Activated T-helper 2 cell treated with anti-CD3 and anti-CD28 coated beads, Interferon-gamma antibody, Interleukin-2, Interleukin-4, amounts not matched to agents 10 μg/mL and 5 μg/mL and 100 μg/mL, durations not matched to agents 14 hours and 24 hours and 36 hours (primary cell): ENCODE measurements at places on chromosomes 11 and 22. TPM values are rescaled to one million over a fixed set of nuclear protein-coding genes. Genes with fewer than 3 reads are reported as not detected.
A peak's percentile ranks its signal among the peaks of the same experiment; 100 is the strongest.

POU2AF2 gene
- not detected in 2 replicates for total RNA-seq

CNGA4 gene
- not detected in 2 replicates for total RNA-seq

MSANTD2 gene
- total RNA-seq, result 10.5 and 10.8 TPM in 2 replicates

FUT4 gene
- total RNA-seq, result 8.4 and 8.9 TPM in 2 replicates

PLAAT5 gene
- 0.64 and 0.80 TPM in 2 replicates for total RNA-seq

FGF4 gene
- total RNA-seq, result not detected in 2 replicates

SOX6 gene
- 0.34 TPM in 1 of 2 replicates, not detected in the other for total RNA-seq

CHST1 gene
- 0.34 and 0.51 TPM in 2 replicates for total RNA-seq

DNA sequence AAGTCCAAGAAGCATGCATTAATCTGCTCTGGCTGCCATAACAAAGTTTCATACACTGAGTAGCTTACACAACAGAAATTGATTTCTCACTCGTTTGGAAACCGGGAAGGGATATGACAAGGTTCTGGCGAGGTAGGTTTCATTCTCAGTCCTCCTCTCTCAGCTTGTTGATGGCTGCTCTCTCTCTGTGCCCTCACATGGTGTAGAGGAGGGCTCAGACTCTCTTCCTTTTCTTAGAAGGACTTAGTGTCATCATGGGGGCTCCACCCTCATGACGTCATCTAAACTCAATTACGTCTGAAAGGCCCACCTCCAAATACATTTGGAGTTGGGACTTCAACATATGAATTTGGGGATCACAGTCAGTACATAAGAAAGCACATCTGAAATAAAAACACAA lies 18.6 kb downstream of the GLYATL1 start:
- H3K4me1 ChIP-seq, result peaks cover 4% of the 10 kb centered on the region
- DNase-seq, result no peak
- peak overlapping the region; percentile 31 for H3K27ac ChIP-seq
- H3K36me3 ChIP-seq, result no peaks in the 10 kb centered on the region

DNA sequence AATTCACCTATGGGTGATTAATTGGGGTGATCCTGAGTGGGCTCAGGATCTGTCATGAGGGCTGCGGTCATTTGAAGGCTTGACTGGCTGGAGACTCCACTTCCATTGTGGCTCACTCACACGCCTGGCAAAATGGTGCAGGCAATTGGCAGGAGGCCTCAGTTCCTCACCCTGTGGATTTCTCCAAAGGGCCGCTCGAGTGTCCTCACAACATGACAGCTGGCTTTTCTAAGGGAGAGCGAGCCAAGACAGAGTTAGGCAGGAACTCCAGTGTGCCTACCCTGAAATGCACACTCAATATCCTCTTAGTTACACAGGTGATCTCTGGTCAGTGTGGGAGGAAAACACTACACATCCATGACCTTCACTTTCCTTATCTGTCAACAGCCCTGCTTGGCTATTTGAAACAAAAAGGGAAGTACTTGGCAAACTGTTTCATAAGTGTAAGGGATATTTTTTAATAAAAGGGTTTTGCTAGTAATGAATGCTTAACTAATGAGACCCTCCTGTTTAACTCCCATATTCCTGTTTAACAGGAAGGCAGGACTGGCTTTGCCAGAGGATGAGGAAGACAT lies 25.7 kb downstream of the OSBP2 start:
- H3K36me3 ChIP-seq, result no peaks in the 10 kb centered on the region
- no peak overlapping the region for H3K4me3 ChIP-seq
- H3K4me1 ChIP-seq, result peaks cover 4% of the 10 kb centered on the region
- H3K27me3 ChIP-seq, result no peaks in the 10 kb centered on the region

GRCh38 chr11:61682093-61682732 lies 2.0 kb downstream of the DAGLA start:
- H3K27me3 ChIP-seq, result peaks cover 10% of the 10 kb centered on the region
- no peaks in the 10 kb centered on the region for H3K36me3 ChIP-seq
- H3K4me1 ChIP-seq, result no peaks in the 10 kb centered on the region

DNA sequence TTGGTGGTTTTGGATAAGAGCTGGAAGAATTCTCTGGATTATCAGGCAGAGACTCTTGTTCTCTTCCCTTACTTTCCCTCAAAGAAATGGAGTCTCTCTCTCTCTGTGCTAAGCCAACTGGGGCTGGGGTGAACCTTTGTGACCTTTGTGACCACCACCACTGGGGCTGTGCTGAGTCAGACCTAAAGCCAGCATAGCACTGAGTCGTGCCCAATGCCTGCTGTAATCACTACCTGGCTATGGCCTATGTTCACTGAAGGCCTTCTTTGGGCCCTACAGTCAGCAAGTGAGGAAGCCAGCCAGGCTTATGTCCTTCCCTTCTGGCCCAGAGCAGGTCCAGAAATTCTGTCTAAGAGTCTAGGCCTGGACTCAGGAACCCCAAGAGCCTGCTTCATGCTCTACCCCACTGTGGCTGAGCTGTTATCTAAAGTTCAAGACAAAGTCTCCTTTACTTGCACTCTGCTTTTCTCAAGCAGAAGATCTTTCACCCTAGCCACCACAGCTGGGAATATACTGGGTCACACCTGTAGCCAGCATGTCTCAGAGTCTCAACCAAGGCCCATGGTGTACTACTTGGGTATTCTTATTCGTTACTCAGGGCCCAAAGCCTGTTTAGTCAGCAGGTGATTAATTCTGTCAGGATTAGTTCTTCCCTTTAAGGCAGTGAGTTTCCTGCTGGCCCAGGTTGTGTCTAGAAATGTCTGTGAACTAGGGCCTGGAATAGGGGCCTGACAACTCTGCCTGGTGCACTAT lies 86.0 kb downstream of the EHF start:
- no peaks in the 10 kb centered on the region for H3K36me3 ChIP-seq
- peaks cover 8% of the 10 kb centered on the region for H3K27me3 ChIP-seq
- H3K27ac ChIP-seq, result no peak overlapping the region
- DNase-seq, result no peak
- H3K4me1 ChIP-seq, result no peaks in the 10 kb centered on the region

GRCh38 chr11:45895553-45896259 lies 10.3 kb downstream of the MAPK8IP1 start:
- peaks cover 15% of the 10 kb centered on the region for H3K27me3 ChIP-seq
- no peak overlapping the region for H3K27ac ChIP-seq
- no peak for DNase-seq
- no peak overlapping the region for H3K4me3 ChIP-seq
- H3K4me1 ChIP-seq, result no peaks in the 10 kb centered on the region

GRCh38 chr11:9138133-9138453 lies 46.7 kb upstream of the SCUBE2 start:
- no peak for DNase-seq
- no peak overlapping the region for H3K27ac ChIP-seq
- H3K4me1 ChIP-seq, result peaks cover 33% of the 10 kb centered on the region
- no peaks in the 10 kb centered on the region for H3K27me3 ChIP-seq

- H3K4me1 ChIP-seq, result peaks cover 46% of the 10 kb centered on the region
- peaks cover 2% of the 10 kb centered on the region for H3K36me3 ChIP-seq
- H3K27ac ChIP-seq, result no peak overlapping the region
- peak overlapping the region; percentile 33 for H3K4me3 ChIP-seq
- no peak for DNase-seq
- no peaks in the 10 kb centered on the region for H3K27me3 ChIP-seq
Measured at GRCh38 chr11:93540896-93541553, 2.2 kb downstream of the SMCO4 start.

DNA sequence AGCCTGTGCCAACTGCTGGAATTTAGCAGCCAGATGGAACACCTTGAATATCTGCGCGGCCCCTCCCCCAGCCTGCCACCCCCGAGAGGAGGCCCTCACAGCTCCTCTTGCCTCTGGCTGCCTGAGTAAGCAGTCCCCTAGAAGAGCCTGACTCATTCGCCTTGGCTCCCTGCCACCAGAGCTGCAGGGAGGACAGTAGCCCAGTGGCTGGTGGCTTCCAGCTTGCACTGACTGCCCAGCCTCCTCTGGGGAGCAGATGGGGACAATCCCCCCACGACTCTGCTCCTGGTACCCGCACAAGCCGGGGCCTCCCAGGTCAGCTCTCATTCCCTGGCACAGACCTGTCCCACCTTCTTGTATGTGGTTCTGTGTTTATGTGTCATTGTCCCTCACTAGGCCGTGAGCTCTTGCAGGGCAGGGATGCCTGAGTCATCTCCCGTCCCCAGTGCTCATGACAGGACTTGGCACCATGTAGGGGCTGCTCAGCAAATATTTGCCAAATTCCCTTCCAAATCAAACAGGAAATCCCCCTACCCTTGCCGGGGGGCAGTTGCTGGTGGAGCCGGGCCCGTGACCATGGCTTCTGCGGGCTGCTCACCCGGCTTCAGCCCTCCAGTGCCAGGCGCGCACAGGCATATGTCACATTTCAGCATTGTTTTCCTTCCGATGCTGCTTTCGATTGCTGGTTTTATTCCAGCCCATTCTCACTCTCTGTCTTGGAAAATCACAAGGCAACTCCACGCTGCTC lies 43.6 kb downstream of the CACNG2 start:
- H3K4me1 ChIP-seq, result no peaks in the 10 kb centered on the region
- no peak for DNase-seq
- H3K27me3 ChIP-seq, result peaks cover 2% of the 10 kb centered on the region
- no peak overlapping the region for H3K27ac ChIP-seq
- no peak overlapping the region for H3K4me3 ChIP-seq
- H3K36me3 ChIP-seq, result no peaks in the 10 kb centered on the region

- no peak overlapping the region for H3K27ac ChIP-seq
- peaks cover 18% of the 10 kb centered on the region for H3K4me1 ChIP-seq
- H3K27me3 ChIP-seq, result peaks cover 11% of the 10 kb centered on the region
- no peak for DNase-seq
- H3K4me3 ChIP-seq, result no peak overlapping the region
Measured at GRCh38 chr22:23146478-23147205, 1.4 kb downstream of the RAB36 start.

DNA sequence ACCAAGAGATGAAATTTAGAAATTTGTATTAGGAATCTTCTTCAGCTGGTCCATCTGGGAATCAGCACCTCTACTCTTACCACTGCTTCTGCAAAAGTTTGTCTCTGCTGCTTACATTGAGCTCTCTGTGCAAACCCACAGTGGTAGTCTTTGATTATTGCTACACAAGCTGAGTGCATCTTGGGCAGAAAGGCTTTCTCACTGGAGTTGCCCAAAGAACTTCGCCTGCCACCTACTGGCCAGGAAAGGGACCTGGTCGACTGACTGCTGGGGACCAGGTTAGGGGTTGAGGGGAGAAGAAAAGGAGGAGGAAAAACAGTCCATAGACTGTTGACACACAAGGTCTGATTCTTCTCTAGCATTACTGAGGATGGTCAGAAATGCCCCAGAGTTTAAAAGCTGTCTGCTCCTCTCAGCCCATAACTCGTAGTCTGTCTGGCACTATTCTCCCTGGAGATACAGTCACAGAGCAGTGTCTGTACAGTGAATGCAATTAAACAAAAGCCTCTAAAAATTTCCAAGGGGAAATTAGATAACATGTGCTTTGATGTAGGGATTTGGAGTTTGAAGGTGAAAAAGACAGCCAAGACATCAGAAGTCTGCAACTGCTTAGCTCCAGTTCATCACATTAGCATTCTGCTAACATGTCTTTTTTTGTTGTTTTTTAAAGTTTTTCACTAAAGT lies 215.0 kb upstream of the CTSC start:
- H3K36me3 ChIP-seq, result no peaks in the 10 kb centered on the region
- peaks cover 18% of the 10 kb centered on the region for H3K27me3 ChIP-seq
- peak; percentile 39 for DNase-seq

GRCh38 chr11:105181100-105181499 lies 41.5 kb upstream of the CARD18 start:
- H3K36me3 ChIP-seq, result no peaks in the 10 kb centered on the region
- DNase-seq, result no peak
- H3K27me3 ChIP-seq, result no peaks in the 10 kb centered on the region
- no peaks in the 10 kb centered on the region for H3K4me1 ChIP-seq
- no peak overlapping the region for H3K27ac ChIP-seq

DNA sequence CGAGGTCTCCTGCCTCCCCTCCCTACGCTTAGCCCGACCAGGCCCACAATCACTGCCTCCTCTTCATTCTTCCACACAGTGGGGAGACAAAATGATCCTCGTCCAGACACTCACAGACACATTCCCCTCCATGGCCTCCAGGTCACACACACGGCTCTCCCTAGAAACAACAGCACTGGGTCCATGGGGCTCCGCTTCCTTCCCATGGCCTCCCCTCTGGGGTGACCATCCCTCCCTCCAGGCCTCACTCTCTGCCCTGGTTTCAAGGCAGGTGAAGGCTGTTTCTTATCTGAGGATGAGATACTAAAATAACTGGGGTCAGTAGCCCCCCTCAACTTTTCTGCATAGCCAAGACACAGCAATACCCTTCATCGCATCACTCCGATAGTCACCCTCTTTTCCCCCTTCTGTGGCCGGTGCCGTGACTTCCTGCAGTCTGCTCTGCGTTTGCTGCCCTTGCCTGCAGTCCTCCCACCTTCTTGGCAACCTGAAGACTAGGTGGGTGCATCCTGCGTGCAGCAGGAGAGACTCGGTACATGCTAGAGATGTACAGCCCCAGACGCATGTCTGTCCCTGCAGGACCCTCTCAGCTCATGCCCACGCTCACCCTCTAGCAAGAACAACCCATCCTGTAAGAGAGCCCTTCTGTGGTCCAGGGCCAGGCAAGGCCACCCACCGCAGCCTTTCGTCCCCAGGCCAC lies 55.8 kb downstream of the CD6 start:
- peak overlapping the region; percentile 84 for H3K4me3 ChIP-seq
- peaks cover 72% of the 10 kb centered on the region for H3K36me3 ChIP-seq

- no peak for DNase-seq
- H3K4me1 ChIP-seq, result no peaks in the 10 kb centered on the region
- H3K4me3 ChIP-seq, result no peak overlapping the region
- H3K36me3 ChIP-seq, result no peaks in the 10 kb centered on the region
- H3K27ac ChIP-seq, result no peak overlapping the region
- peaks cover 18% of the 10 kb centered on the region for H3K27me3 ChIP-seq
Measured at GRCh38 chr11:11661326-11662040, 39.7 kb upstream of the GALNT18 start.

DNA sequence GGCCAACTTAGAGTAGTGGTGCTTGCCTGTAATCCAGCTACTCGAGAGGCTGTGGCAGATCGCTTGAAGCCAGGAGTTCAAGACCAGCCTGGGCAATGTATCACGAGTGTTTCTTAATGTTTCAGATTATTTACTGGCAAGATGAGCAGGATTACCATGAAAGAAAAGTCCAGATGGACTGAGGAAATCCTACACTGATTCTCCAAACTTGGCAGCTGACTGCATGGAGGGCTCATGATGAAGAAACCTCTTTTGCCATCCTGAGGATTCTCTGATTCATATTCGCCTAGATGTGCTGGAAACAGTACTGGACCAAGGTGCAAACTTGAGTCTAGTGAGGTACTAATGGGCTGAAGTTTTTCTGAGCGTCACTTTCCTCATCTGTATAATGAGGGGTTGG lies 2.8 kb upstream of the SIDT2 start:
- H3K36me3 ChIP-seq, result peaks cover 7% of the 10 kb centered on the region
- H3K27ac ChIP-seq, result no peak overlapping the region

DNA sequence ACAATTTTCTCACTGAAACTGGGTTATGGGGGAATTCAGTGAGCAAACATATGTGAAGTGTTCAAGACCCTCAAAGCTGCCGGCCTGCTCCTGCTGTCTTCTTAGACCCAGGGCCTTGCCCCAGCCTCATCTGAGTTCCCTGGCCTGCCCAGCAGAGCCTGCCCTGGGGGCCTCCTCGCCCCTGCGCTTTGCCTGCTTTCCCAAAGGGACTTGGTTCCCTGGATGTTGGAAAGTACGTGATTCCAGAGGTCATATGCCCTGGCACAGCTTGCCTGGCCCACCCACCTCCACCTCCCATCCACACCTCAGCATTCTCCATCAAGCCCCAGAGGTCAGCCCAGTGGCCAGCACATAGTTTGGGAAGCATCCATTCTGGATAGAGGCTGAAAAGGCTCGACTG lies 13.7 kb upstream of the POU2F3 start:
- peaks cover 4% of the 10 kb centered on the region for H3K4me1 ChIP-seq
- no peak overlapping the region for H3K4me3 ChIP-seq
- H3K36me3 ChIP-seq, result no peaks in the 10 kb centered on the region

- H3K4me3 ChIP-seq, result no peak overlapping the region
- no peaks in the 10 kb centered on the region for H3K36me3 ChIP-seq
- H3K27me3 ChIP-seq, result no peaks in the 10 kb centered on the region
- H3K4me1 ChIP-seq, result no peaks in the 10 kb centered on the region
- no peak for DNase-seq
Measured at GRCh38 chr11:84413549-84413948, 1127.4 kb upstream of the CCDC90B start.
